Left lobe of liver (tissue), 2 donors: ENCODE measurements at places on chromosomes 6 and 20. TPM values are rescaled to one million over a fixed set of nuclear protein-coding genes. Genes with fewer than 3 reads are reported as not detected.

C6orf15 gene
- total RNA-seq, result not detected

PNPLA1 gene
- not detected for total RNA-seq

SERAC1 gene
- 3.8 TPM for total RNA-seq

DNA sequence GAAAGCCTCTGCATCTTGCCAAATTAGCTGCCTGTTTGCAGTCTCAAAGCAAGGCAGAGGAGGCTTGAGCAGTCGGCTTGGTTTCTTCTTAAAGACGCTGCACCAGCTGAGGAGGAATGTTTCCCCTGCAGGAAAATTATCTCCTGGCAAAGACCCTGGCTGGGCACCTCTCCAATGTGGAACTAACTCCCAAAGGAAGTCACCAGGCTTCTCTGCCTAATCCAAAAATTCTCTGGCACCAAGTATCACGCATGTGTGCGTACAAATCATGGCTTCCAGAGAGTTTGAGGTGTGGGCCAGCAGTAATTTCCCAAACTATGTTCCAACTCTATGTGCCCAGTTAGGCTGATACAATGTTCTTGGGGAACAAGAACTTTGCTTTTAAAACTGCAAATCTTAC is 176.2 kb downstream of the KIF16B start:
- no peak for DNase-seq

DNA sequence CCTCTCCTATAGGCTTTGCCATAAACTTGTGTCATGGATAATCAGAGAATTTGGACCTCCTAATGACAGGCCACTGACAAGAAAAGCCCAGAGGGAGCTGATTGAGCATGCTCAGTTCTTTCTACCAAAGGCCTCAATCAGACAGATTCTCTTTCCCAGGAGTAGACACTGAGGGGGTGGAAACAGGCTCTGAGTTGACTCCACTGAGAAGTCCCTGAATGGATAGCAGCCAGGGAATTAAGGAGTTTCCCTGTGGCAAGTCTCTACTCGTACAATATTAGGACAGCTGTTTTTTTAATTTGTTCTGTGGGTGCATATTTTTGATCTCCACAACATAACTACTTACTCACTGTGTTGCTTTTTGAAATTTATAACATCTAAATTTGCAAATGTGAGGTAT is 63.3 kb downstream of the SLC16A10 start:
- no peak for DNase-seq

DNA sequence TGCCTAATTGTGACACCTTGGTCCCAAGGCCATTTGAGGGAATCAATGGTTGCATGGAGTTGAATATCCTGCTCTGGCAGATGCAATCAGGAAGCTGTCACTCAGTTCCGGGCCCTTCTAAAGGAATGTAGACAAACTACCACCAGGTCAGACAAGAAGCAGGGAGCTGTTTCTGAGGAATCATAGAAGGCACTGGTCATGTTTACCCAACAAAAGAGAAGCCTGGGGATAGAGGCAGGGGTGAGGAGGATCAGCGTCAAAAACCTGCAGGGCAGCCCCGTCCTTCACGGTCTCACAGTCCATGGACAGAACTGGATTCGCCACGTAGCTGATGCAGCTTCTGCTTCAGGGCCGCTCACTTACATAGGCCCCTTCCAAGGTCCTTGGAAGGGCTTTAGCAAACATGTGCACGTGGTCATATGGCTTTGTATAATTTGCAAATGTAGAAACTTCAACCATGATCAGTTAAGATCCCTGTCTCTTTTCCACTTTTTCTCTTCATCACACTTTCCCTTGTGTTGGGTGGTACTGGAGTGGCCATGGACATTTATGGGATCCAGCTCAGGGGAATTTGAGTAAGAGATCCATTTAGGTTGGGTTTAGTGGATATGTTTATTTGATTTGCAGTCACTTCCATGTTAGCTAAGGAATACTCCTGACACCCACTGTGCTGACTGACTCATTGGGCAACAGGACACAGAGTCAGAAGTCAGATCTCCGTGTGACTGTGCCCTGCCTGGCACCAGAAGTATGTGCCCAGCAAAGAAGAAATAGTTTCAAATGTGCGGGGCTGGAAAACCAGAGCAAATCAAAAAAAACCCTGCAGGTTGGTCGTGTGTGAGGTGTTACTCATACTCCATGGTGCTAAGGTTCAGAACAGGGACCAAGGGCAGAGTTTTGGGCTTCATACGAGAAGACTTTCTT is 60.0 kb upstream of the ZFAND3 start:
- DNase-seq, result no peak
